ENCODE measurements at places on chromosomes 7 and 10.

GRCh38 chr10:16728266-16728665 lies 89.0 kb downstream of the RSU1 start:
- no peak for DNase-seq

DNA sequence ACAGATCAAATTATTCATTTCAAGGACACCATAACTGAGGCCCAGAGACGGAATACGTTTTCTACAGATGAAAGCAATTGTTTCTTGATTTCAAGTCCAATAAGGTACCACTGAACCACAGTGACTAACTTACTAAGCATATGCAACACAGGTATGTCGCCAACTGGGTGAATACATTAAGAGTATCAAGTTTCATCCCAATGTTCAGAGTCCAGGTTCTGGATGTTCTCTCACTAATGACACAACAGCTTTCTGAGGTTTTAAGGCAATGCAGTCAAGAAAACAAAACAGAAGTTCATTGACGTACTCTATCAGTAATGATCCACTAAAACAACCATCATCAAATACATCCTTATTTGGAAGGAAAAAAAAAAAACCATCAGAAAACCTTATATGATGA lies 35.8 kb downstream of the NSUN6 start:
- no peak for DNase-seq

DNA sequence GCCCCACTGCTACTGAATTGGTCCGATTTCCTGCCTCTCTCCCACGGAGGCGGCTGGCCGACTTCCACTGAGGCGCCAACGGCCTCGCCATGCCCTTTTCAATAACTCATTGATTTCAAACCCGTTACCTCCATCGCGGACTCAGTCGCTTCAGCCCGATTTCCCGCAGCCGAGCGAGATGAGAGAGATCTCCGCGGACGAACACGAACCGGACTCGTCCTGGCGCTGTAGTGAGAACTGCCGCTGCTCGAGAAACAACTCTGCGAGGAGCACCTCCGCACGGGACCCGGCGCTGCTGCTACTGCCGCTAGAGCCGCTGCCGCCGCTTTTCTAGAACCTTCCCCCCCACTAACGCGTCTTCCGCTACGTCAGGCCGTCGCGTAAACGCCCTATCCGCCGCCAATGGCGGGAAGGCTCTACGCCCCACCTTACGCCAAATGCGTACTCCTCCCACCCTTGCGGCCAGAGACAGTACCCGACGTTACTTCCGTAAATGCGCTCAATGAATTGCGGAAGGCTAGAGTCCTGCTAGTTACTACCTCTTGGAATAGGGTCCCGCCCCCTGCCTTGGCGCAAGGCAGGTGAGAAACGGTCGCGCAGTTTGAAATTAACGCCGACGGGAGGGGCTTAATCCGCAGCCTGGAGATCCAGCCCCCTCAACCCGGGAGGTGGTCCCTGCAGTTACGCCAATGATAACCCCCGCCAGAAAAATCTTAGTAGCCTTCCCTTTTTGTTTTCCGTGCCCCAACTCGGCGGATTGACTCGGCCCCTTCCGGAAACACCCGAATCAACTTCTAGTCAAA lies at the start of gene HNRNPA2B1:
Gene HNRNPA2B1 (minus strand): TSS at position 303 of the 803 bp plus-strand sequence. CDS start 169 bp downstream, at position 134.
- DNase-seq, result peak; percentile 90

GRCh38 chr7:1028775-1029636 lies 15.3 kb upstream of the GPR146 start:
- DNase-seq, result peak; percentile 48

DNA sequence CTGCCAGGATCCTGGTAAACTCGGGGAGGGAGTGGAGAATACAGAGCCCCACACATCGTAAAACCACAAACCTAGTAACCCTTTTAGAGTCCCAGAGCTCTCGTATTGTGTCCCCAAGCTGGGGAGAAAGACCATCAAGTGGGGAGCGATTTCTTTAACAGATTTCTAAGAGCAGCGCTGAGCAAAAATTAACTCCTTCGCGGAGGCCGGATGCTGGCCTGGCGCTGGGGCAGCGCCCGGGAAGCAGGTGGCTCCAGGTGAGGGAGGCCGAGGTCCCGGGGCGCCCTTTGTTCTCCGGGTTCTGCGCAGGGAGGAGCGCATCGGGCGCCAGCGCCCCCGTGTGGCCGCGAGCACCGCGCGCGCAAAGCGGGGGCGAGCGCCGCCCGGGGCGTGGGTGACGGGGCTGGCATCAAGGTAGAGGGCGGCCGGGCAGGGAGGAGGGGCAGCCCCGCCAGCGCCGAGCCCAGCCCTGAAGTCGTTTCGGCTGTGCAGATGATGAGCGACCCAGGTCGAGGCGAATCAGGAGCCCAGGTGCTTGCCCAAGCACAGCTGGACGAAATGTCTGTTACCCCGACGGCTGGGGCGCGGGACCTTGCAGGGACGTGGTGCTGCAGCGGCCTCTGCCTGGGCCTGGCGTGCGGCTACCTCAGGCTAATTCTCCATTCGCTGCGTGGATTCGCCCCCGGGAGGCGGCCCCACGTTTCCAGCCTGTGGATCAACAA lies 10.4 kb upstream of the FGFR2 start:
- peak; percentile 27 for DNase-seq

DNA sequence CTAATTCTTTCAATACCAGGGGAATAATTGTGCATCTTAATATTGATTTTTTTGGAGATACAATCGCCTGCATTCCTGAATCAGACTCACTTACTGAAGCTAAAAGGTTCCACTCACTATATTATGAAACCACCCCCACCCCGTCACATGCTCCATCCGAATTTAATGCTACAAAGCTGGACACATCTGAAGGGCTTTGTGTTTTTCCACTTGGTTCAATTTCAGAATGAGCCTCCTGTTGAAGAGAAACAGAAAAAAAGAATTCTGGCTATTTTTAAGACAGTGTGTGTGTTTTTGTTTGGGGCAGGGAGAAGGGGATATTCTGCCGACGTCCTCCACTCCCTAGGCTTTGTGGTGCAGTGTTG lies 165.5 kb upstream of the TBX20 start:
- no peak for DNase-seq

DNA sequence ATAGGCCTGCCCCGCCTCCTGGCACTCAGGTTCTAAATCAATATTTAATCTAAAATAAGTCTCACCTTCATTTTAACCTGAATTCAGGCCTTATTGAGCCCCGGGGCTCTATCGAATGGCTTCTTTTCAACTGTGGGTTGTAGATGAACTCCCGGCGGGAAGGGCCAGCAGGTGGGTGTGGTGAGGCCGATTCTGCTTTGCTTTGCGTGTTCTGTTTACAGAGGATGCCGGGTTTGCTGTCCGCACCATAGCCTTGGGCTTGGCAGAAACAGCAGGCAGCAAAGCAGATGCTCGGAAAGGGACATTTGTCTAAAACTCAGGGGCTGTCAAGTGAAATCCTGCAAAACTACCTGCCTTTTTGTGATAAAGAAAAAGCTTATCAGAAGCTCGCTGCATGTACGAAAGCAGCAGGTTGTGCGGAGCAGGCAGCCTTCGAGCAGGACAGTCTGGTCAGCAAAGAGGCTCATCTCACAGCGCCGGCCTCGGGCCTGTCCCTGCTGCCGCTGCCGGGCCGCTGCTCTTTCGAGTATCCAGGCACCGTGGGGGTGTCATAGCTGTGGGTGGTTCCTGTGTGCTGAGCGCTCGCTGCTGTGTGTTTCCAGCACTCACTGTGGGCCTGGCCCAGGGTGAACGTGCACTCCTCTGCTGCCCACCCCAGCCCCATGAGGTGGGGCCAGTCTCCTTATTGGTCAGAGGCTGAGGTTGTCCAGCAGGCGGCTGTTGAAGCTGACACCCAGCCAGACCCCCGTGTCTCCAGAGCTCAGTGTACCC lies 434.8 kb upstream of the FOXK1 start:
- DNase-seq, result no peak

DNA sequence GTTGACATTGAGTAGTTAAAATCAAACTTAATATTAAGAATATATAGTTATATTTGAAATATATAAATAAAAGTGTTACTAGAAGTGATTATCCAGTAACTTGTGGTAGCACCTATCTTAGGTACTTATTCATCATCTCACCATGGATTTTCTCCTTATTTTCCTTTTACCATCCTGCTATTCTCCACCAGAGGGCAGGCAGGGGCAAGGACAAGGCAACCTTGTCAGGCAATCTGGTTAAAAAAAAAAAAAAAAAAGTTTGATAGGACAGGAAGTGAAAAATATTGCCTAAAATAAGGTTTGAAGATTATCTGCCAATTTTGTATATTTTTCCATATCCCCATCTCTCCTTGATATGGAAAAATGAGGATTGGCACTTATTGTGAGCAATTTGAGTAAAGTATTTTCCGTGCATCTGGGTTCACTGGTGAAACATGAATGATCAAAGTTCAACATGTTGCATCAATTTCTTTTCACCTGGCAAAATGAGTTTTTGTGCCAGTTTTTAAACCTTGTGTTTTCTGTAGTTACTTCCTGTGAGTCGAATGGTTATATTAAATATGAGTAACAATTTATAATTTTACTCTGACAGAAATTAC lies 256.7 kb downstream of the AGMO start:
- DNase-seq, result no peak

GRCh38 chr10:47076949-47077361 lies 165.7 kb downstream of the PTPN20 start:
- no peak for DNase-seq

- DNase-seq, result no peak
These were observed 9.2 kb downstream of the INSIG1 start for GRCh38 chr7:155306673-155307470.

DNA sequence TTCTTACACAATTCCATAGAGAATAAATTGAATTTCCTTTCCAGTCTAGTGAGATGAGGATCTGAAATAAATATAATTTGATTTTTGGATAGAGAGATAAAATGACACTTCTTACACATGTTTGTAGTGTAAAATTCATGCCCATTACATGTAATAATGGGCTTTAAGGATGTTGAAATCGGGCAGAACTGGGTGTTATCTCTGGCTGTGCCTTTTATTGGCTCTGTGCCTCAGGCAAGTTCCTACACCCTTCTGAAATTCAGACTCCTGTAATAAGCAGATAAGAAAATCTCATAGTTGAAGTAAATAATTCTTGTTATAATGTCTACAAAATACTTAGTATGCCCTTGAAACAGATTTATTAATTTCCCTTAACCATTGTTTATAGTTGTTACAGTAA lies 125.6 kb downstream of the SEMA3A start:
- no peak for DNase-seq

DNA sequence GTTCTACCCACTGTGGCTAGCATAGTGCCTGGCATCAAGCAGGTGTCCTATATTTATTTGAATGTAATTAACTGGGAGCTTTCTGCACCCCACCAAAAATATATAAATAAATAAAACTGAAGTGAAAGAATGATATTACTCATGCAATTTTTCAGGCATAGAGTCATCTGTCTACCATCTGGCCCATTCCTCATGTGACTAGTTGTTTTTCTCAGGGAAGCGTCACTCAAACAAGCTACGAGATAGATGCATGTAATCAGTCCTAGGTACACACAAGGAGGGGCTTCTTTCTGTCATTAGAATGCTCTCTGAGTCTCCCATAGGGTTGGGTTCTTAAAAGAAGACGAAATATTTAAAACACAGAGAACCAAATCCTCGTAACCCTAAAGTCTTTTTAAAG lies 255.5 kb upstream of the KMT2E start:
- no peak for DNase-seq

DNA sequence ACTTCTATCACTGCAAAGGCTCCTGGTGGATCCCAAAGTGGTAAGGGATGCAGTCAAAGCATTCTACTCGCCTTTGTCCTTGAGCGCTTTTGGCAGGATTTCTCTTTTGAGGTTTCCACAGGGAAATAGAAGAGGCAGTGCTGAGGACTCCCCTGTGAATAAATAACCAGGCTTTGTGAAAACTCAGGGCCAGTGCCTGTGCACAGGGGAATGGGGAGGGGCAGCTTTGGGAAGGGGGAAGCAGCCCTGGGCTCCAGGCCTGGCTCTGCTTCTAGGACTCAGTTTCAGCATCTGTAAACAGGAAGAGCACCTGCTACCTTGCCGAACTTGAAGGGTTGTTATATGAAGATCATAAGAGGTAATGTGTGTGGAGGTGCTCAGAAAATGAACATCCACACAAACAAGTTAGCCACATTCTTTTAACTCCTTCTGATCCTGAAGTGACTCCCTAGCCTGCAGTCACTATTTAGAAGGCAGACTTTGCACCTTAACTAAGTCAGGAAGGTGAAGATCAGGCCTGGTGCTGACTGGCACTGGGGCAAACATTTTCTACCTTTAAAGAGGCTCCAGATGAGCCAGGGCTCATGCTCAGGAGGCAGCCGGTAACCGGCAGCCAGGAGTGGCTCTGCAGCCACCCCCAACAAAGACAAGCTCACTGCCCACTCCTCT lies 22.5 kb upstream of the MMP21 start:
- no peak for DNase-seq

DNA sequence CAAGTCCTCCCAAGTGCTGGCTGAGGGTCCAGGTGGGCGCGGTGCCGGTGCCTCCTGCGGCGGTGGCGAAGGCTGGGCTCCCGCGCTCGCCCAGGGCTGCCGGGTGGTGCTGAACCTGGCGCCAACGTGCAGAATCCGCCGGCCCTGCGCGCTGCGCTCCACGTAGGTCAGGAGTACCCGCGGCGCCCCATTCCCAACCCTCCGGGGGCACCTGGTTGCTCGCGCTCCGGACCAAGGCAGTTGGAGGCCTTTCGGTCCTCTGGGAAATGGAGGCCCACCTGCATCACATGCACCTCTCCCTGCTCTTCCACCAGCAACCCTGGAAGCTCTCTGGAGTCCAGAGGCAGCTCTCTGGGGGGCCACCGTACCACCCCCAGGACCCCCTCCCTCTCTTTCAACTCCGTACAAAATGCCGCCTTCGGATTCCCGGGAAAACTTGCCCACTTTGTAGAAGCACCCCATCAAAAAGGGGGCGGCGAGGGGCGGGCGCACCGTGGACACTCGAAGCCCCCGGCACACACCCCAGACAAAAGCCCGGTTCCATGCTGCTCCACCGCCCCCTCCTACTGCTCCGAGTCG lies 745 bp downstream of the SLC16A9 start:
- no peak for DNase-seq

DNA sequence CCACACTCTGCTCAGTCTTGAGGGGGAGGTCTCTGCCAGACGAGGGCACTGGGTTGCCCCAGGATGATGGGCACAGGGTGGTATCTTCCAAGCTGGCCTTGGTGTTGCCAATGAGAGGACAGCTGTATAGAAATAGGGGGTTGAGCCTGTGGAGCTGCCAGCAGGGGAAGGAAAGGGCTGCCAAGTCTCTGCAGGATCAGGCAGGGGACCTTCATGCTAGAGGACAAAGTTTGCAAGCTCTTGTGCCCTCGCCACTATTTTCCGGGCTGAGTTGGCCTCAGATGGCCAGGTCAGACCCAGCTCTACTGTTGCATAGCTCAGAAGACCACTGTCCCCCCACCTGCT lies 68.7 kb downstream of the ARHGAP22 start:
- DNase-seq, result no peak
